ENCODE measurements at places on chromosomes 7 and 10. TPM values are rescaled to one million over a fixed set of nuclear protein-coding genes. Genes with fewer than 3 reads are reported as not detected.

PNLIPRP2 gene
- 0.20 TPM for polyA plus RNA-seq

WNT2 gene
- polyA plus RNA-seq = 0.07 TPM

GRCh38 chr10:74439213-74439612 is 288.2 kb downstream of the ADK start:
- no peaks in the 10 kb centered on the region for H3K36me3 ChIP-seq
- no peak overlapping the region for H3K27ac ChIP-seq
- no peaks in the 10 kb centered on the region for H3K27me3 ChIP-seq

DNA sequence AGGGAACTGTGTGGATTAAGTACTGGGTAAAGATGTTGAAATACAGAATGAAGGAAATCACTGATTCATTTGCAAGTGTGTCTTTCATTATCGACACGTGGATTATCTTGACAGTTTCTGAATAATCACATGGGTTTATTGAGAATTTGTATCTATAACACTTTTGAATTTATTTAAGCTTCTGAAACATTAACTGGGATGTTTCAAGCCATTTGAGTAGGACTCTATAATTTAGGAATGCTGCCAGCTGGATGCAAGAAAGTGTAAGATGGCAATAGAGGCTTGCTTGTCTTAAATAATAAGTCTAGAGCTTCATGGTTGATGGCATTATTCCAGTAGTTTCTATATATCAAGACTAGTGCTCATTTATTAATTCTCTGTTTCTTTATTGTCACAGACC is 1100.7 kb upstream of the GHITM start:
- no peak overlapping the region for H3K4me3 ChIP-seq
- no peaks in the 10 kb centered on the region for H3K4me1 ChIP-seq
- DNase-seq = no peak
- H3K36me3 ChIP-seq = no peaks in the 10 kb centered on the region
- no peaks in the 10 kb centered on the region for H3K27me3 ChIP-seq

GRCh38 chr7:134464496-134464895 is 5.6 kb upstream of the AKR1B1 start:
- DNase-seq = no peak
- H3K4me3 ChIP-seq = no peak overlapping the region
- H3K27me3 ChIP-seq = no peaks in the 10 kb centered on the region
- peaks cover 5% of the 10 kb centered on the region for H3K4me1 ChIP-seq
- no peaks in the 10 kb centered on the region for H3K36me3 ChIP-seq

DNA sequence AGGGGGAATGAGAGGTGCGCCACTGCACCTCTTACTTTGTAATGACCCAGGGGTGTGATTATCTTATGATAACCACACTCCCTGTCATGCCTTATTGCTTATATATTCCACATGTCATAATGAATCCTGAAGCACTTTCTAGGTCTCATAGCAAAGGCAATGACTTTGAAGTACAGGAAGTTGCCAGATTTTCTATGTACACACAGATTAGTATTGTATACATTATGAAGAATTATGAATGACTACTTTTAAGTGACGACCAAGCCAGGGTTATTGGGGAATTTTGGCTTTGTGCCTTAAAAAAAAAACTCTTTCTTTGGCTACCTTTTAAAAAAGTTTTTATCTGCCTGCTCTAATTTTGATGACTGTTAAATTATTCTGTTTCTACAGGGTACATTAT is 269.6 kb downstream of the MDFIC start:
- H3K36me3 ChIP-seq = no peaks in the 10 kb centered on the region
- DNase-seq = no peak
- H3K27ac ChIP-seq = no peak overlapping the region

- no peaks in the 10 kb centered on the region for H3K4me1 ChIP-seq
- no peaks in the 10 kb centered on the region for H3K36me3 ChIP-seq
- no peak overlapping the region for H3K4me3 ChIP-seq
- H3K27me3 ChIP-seq = peaks cover 7% of the 10 kb centered on the region
Measured at GRCh38 chr7:31408140-31408729, 67.7 kb upstream of the NEUROD6 start.

GRCh38 chr10:62851442-62851841 is 35.3 kb upstream of the EGR2 start:
- H3K27me3 ChIP-seq = no peaks in the 10 kb centered on the region
- no peak overlapping the region for H3K4me3 ChIP-seq
- H3K36me3 ChIP-seq = no peaks in the 10 kb centered on the region
- no peak overlapping the region for H3K27ac ChIP-seq
- DNase-seq = no peak
- H3K4me1 ChIP-seq = peaks cover 9% of the 10 kb centered on the region

DNA sequence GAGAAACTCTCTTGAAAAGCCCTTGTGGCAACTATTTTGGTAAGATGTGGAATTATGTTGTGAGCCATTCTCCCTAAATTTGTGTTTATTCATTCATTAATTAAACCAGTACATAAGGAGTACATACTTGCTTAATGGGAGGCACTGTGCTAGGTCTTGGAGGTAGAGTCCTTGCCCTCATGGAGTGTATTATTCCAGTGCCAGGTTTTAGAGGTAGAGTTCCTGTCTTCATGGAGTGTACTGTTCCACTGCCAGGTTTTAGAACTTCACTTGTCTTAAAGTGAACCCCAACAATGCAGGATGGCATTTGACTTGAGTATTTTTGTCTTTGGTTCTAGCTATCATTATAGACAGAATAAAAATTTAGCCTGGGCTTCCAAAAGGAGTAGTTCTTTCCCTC is 8.8 kb downstream of the MXI1 start:
- no peaks in the 10 kb centered on the region for H3K36me3 ChIP-seq
- H3K4me3 ChIP-seq = no peak overlapping the region
- no peak overlapping the region for H3K27ac ChIP-seq
- no peaks in the 10 kb centered on the region for H3K27me3 ChIP-seq
- no peak for DNase-seq

TMEM229A gene
- polyA plus RNA-seq = not detected

DNA sequence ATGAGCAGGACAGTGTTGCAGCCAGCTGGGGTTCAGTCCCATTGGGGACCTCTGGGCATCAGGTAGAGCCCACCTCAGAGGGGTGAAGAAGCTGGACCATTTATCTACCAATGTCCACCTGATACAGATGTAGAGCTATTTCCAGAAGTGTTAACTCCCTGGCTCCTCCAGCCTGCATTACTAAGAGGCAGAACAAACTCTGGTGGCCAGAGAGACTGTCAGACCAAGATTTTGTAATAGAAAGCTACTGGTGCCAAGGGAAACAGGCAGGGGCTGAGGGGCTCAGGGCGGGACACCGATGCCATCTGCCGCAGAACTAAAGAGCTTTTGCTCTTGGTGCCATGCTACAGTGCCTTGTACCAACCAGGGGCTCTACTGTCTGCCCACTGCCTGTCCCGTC is 268.2 kb upstream of the HABP2 start:
- H3K36me3 ChIP-seq = no peaks in the 10 kb centered on the region
- H3K4me3 ChIP-seq = no peak overlapping the region
- H3K4me1 ChIP-seq = no peaks in the 10 kb centered on the region

GRCh38 chr10:69819716-69820506 is 18.2 kb downstream of the COL13A1 start:
- H3K27me3 ChIP-seq = no peaks in the 10 kb centered on the region
- DNase-seq = no peak
- no peak overlapping the region for H3K27ac ChIP-seq

SPDYE2B gene
- polyA plus RNA-seq = not detected

DNA sequence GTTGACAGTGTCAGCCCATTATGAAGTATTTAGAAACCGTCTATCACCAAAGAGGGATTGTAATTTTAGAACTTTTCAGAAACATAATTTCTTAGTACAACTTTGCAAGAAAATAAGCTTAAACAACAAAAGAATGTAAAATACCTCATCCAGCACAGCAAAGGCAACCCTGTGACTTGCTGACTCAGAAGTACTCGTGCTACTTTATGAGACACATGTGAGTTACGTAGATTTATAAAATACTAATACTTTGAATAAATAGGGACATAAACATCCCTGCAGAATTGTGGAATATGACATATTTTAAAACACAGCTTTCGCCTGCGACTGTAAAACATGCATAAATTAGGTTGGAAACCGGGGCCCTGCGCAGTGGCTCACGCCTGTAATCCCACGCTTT is 739.7 kb upstream of the ANKRD30A start:
- no peak overlapping the region for H3K4me3 ChIP-seq
- no peaks in the 10 kb centered on the region for H3K36me3 ChIP-seq
- DNase-seq = no peak
- no peaks in the 10 kb centered on the region for H3K27me3 ChIP-seq
- no peak overlapping the region for H3K27ac ChIP-seq
- H3K4me1 ChIP-seq = peaks cover 6% of the 10 kb centered on the region

GRCh38 chr10:110455446-110455845 is 42.3 kb upstream of the DUSP5 start:
- no peak overlapping the region for H3K4me3 ChIP-seq
- H3K27me3 ChIP-seq = no peaks in the 10 kb centered on the region
- no peak for DNase-seq

DNA sequence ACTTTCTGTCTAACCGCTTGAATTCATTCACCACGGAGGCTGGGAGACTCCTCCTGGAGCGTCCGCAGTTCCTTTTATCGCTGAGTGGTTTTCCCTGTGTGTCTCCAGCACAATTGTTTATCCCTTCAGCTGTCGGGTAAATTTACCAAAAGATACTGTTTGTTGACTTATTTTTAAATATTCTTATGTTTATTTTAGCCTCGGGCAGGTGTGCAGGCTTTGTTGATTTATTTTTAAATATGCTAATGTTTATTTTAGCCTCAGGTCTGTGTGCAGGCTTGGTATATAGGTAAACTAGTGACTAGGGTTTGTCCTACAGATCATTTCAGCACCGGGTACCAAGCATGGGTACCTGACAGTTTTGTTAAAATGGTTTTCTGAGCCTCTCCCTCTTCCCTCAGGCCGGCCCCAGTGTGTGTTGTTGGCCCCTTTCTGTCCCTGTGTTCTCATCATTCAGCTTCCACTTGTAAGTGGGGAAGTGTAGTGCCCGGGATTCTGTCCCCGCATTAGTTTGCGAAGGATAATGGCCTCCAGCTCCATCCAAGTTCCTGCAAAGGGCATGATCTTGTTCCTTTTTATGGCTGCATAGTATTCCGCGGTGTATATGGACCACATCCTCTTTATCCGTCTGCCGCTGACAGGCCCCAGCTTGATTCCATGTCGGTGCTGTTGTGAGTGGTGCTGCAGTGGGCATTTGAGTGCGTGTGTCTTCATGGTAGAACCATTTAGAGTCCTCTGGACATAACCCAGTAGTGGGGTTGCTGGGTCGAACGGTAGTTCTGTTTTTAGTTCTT is 5.3 kb downstream of the GET4 start:
- H3K4me1 ChIP-seq = peaks cover 40% of the 10 kb centered on the region
- no peaks in the 10 kb centered on the region for H3K27me3 ChIP-seq
- peaks cover 17% of the 10 kb centered on the region for H3K36me3 ChIP-seq
- no peak overlapping the region for H3K27ac ChIP-seq

ADCYAP1R1 gene
- 1.1 TPM for polyA plus RNA-seq

DNA sequence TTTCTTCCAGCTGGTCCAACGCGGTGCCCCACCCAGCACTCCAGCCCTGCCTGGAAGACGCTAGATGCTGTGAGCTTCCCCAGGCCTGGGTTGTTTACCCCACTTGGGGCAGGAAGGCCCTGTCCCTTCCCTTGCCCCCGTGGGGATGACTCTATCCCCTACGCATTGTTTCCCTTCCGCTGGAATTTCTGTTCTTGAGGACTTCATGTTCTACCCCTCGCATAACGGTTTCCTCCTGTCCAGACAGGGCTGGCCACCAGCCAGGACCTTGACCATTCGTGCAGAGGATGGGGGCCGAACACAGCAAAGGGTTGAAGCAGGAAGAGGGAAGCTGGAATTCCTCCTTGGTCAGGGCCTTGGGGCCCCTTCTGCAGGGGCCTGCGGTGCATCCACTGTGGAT is 14.7 kb upstream of the SERPINE1 start:
- no peak overlapping the region for H3K4me3 ChIP-seq
- no peaks in the 10 kb centered on the region for H3K36me3 ChIP-seq
- H3K27ac ChIP-seq = peak overlapping the region; percentile 75
- DNase-seq = peak; percentile 46

SLC25A40 gene
- 4.1 TPM for polyA plus RNA-seq

- no peak overlapping the region for H3K27ac ChIP-seq
- no peaks in the 10 kb centered on the region for H3K36me3 ChIP-seq
- no peak for DNase-seq
- no peaks in the 10 kb centered on the region for H3K4me1 ChIP-seq
- H3K4me3 ChIP-seq = no peak overlapping the region
Measured at GRCh38 chr7:28222636-28223035, 42.0 kb upstream of the JAZF1 start.

DNA sequence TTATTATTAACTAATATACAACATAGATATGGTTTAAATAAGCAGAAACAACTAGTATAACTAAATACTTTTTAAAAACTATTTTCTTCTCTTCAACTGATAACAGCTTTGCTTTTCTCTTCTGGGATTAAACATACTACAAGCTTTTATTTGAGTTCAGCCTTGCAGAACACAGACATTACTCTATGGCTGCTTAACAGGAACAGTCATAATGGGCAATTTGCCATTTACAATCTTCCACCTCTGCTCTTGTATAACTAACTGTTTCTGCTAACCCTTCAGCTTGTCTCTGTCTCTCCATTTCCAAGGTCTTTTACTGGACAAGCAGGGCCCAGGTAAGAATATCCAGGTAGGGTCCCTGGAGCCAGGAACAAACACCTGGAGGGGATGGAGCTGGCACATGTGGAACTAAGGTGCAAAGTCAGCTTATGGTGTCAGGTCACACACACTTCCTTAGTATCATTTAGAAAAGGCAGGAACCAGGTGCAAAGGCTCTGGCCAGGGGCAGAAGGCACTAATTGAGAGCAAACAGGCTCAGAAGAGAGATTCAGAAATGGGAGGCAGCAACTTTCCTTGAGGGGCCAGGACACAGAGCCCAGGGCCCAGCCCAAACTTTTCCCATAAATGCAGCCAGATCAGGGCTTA is 93.1 kb downstream of the STRA8 start:
- H3K4me1 ChIP-seq = no peaks in the 10 kb centered on the region
- DNase-seq = no peak
- no peaks in the 10 kb centered on the region for H3K36me3 ChIP-seq
- H3K27ac ChIP-seq = no peak overlapping the region
- no peaks in the 10 kb centered on the region for H3K27me3 ChIP-seq

DNA sequence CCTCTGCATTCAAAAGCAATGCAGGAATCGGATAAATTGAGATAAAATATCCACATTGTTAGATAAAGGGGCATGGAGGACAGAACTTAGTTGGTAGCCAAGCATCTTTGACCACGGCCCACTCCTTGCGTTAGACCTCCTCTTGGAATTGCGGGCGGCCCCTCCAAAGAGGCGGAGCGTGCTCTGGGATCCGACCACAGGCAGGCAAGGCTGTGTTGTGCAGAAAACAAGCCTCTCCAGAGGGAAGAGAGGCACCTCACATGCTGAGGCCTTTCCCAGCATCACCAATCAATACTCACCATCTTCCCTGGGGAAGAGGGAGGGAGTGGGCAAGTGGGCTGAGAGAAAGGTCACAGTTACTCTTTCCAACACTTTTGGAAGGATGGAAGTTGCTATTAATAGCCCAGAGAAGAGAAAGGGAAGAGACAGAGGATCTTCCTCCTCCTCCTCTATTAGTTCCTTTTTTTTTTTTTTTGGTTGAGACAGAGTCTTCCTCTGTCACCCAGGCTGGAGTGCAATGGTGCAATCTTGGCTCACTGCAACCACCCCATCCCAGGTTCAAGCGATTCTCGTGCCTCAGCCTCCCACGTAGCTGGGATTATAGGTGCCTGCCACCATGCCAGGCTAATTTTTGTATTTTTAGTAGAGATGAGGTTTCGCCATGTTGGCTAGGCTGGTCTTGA is 49.7 kb upstream of the NRF1 start:
- H3K27ac ChIP-seq = no peak overlapping the region
- DNase-seq = no peak
- no peak overlapping the region for H3K4me3 ChIP-seq
